Dermis lymphatic vessel endothelial cell (primary cell): ENCODE measurements at places on chromosomes 4 and X. TPM values are rescaled to one million over a fixed set of nuclear protein-coding genes. Genes with fewer than 3 reads are reported as not detected.

The ADH1C gene
- not detected in 2 replicates for total RNA-seq

The NELFA gene
- 9.0 and 12.0 TPM in 2 replicates for total RNA-seq

The FAT1 gene
- total RNA-seq = 1.6 and 10.8 TPM in 2 replicates

The TTC29 gene
- total RNA-seq = under 0.01 TPM in 1 of 2 replicates, not detected in the other

The TMPRSS11D gene
- total RNA-seq = under 0.01 TPM in 2 replicates

The GATA1 gene
- total RNA-seq = not detected in 2 replicates

The C4orf54 gene
- total RNA-seq = under 0.01 TPM in 1 of 2 replicates, not detected in the other

The HTR2C gene
- total RNA-seq = not detected in 2 replicates

The TASL gene
- not detected in 2 replicates for total RNA-seq

The MAP9 gene
- 0.09 and 0.11 TPM in 2 replicates for total RNA-seq

The VCX3B gene
- not detected in 2 replicates for total RNA-seq

The GAGE13 gene
- not detected in 2 replicates for total RNA-seq

The ITIH6 gene
- total RNA-seq = not detected in 2 replicates
